ENCODE measurements at places on chromosomes 4 and X.

DNA sequence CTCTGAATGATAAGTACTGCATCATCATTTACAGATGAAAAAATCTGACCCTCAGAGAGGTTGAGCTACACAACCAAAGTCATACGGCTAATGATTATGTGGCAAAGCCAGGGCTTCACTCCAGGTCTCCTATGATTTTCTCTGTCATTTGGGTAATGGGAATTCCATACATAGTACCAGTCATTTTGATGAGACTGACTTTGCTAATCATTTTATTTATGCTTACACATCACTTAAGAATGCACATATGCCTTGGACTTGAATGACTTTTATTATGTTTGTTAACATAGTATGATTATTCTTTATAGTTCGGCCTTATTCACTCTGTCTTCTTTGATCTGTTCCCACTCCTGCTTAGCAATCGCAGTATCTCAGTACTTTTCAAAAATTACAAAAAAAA, 255.1 kb upstream of the GPRIN3 start:
- no peak for DNase-seq

DNA sequence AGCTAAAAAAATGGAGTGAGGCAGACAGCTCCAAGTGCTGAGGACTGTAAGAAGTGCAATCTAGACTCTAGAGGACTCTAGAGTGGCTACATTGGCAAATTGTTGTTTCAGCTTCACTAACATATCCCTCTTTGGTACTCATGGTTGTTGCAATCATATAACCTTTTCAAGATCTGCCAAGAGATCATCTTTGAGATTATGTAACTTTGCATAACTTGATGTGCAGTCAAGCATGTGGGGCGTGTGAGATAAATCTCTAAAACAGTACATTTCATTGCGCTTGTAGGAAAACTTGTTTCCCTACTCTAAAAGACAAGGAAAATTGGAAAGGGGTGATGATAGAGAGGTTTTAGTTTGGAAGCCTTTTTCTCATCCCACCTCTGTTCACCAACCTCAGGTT, 11.2 kb upstream of the BRS3 start:
- no peak for DNase-seq

DNA sequence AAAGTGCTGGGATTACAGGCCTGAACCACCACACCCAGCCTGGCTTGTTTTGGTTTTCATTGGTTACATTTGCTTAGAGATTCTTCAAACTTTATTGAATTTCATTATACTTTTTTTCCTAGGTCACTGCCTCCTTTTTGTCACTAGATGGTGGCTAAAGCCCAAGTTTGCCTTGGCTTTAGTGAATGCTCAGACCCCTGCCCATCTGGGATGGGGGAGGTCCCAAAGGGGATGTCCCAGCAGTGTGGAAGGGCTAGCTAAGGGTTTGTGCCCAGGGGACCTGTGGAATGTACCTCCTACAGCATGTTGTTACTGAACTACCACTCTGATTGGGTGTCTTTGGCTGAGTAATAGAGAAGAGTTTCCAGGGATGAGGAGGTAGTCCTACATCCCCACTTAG, 58.4 kb downstream of the CEP135 start:
- peak; percentile 28 for DNase-seq

DNA sequence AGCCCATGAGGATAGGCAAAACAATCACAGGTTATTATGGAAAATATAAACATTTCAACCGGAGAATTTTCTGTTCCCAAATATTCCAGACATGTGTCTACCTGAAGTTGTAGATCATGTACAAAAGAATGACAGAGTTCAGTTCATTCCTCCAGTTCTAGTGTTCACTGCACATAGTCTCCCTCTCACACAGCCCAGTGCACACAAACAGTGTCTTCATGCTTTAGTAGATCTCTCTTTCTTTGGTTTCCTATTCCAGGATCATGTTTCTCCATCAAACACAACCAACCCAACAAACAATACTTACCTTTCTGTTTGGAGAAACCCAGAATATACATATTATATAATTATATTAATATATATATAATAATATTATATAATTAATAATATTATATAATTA, 671.9 kb downstream of the TRIML1 start:
- no peak for DNase-seq

- no peak for DNase-seq
Measured at GRCh38 chrX:139126493-139126892, 404.0 kb upstream of the F9 start.

DNA sequence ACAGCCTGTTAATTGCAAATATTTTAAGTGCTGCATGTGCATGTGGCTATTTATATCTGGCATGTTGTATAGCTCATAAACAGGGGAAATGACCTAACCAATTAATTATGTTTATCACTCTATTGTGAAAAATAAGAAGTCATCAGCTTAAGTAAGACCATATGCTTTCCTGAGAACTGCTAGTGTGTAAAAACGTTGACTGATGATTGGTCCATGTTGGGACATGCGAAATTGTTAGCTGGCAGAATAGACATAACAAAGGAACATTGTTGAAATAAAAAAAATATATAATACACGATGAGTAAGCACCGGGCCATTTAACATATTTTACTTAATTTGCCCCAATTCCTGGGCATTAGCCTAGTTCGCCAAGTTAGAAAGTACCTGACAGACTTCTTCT, 207.5 kb downstream of the ANK2 start:
- DNase-seq: peak; percentile 71

GRCh38 chrX:148672517-148672916, 172.1 kb downstream of the AFF2 start:
- DNase-seq: no peak

GRCh38 chrX:24594501-24594900, 52.6 kb downstream of the PCYT1B start:
- DNase-seq: no peak

GRCh38 chrX:93637591-93637990, 35.8 kb downstream of the NAP1L3 start:
- no peak for DNase-seq

DNA sequence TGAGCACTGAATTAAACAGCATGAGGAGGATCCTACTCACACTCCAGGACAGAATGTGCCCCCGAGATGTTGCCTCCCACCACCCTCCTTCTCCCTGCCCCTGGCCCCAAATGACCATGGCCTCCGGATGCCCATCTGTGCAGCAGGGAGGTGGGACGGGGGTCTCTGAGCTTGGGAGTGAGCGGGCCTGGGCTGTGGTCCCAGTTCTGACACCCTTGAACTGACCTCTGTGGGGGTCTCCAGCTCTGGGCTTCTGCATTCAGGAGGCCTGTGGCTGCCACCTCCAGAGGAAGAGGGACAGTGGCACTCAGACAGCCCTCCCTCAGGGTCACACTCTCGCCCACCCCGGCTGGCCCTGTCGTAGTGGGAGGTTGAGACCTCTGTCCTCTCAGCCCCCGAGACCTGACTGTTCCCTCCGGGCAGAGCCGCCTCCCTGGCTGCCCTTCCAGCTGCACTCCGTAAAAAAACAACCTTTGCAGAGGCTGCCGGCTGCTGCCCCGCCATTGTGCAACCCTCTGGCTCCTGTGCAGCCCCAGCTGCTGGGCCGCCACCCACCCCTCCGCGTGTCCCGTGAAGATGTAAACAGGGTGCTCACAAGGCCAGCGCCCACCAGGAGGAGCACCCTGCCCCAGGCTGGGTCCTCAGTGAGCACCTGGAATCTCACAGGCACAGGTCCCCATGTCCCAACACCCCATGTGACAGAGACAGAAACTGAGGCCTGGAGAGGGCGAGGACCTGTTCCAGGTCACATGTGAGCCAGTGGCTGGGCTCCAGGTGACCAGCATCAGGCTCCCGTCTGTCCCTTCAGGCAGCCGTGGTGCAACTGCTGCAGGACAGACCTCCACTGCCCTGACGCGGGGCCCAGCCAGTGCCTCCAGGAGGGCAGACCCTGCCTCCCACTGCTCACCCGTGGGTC, 39.6 kb downstream of the HTRA3 start:
- DNase-seq: no peak

DNA sequence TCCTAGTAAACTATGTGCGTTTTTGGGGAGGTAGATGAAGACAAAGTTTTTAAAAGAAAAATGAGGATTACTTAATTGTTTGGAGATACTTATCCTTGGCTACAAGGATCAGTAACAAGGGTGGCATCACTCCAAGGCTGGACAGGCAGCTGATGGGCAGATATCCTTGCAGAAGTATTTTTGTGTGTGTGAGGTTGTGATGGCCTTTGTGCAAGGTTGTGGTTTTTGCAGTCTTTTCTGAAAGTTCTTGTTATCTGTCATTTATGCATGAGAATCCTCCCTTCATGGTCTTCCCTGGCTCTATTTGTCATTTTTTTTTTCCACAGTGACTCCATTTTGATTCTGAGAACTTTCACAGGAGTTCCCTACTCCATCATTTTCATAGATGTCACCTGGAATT, 96.0 kb upstream of the C1GALT1C1 start:
- no peak for DNase-seq

DNA sequence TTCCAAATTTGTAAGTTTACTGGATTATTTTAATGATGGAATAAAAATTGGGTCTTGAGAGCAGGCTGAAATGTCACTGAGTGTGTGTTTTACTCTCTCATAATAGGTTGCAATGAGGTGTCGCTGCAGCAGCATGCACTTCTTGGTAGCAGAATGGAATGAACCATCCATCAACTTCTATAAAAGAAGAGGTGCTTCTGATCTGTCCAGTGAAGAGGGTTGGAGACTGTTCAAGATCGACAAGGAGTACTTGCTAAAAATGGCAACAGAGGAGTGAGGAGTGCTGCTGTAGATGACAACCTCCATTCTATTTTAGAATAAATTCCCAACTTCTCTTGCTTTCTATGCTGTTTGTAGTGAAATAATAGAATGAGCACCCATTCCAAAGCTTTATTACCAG, 2.6 kb downstream of the SAT1 start:
- DNase-seq: no peak

DNA sequence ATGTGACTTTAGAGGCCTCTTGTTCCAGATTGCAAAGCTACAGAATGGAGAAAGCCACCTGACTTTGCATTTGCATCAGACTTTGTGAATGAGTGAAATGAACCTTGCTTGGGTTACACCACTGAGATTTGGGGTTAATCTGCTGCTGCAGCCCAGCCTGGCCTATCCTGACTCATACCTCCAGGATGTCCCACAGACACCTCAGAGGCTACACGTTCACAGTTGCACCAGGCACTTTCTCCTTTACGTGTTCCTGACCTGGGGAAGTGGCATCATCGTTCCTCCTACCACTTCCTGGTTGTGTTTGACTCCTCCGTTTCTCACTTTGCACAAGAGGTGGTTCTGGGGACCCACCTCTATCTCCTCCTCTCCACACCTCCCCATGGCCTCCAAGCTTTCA, 9.2 kb upstream of the SORCS2 start:
- no peak for DNase-seq

Measured in fibroblast of skin of scalp (primary cell).